ENCODE measurements at places on chromosomes 16 and 17.

- DNase-seq: no peak
Observed at GRCh38 chr16:10947211-10947787, 2.9 kb downstream of the CLEC16A start.

- no peak for DNase-seq
Observed at GRCh38 chr16:53964145-53964790, 260.3 kb downstream of the FTO start.

GRCh38 chr16:23514381-23515152 lies 4.3 kb upstream of the GGA2 start:
- no peak for DNase-seq

DNA sequence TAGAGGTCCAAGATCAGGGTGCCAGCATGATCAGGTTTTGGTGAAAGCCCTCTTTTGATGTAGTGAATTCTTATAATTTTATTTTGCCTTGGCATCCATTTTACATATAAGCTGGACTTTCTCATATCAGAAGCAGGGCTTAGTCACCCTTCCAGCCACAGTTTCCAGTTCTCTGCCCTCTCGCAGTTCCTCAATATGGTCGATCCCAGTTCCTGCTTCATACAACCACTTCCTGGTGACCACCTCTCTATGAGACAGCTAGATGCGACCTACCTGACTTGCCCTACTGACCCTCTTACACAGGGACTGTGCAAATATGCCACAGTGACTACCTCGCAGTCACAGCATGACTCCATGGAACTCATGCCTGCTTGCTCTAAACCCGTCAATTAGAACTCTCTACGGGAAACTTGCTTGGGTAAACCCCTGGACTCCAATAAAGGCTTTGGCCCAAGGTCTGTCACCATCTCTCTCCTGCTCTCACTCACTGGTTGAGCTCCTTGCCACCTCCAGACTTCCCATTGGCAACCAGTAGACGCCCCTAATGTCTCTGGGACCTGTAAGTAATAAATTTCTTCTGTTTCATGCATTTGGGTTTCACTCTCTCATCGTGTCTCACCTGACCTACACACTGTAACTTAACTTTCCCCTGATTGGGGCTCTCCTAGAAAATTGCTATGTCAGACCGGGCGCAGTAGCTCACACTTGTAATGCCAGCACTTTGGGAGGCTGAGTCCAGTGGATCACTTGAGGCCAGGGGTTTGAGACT lies 21.4 kb downstream of the CD300LG start:
- DNase-seq: no peak

- no peak for DNase-seq
Observed at GRCh38 chr16:29667755-29668154, 4.7 kb downstream of the SPN start.

GRCh38 chr16:51989637-51990230 lies 557.2 kb downstream of the TOX3 start:
- no peak for DNase-seq

DNA sequence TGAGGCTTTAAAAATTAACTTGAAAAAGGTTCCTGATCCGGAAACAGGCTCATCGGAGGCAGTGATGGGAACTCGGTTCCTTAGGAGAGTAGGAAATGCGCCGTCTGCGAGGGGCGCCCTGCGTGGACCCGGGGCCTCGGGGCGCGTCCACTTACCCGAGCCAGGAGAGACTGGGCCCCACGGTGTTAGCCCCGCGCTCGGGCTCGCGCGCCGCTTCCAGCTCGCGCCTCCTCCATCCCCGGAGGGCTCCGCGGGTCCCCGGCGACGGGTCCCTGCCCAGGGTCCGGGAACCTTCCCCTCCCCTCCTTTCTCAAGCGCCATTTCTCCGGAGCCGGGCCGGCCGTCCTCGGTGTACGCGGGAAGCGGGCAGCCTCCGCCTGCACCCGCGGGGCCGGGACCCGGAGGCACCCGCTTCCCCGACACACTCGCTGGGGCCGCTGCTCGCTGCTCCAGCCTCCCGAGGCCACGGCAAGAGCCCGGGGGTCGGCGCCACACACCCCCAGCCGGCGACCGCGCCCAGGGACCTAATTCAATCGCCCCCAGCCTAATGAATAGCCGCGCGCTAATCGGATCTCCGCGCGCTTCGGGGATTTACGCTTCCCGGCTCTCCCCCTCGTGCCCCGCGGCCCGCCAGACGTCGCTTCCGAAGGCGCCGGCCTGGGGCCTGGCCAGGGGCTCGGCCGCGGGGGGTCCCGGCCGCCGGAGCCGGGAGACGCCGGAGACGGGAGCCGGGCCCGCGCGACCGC lies 2.2 kb upstream of the BAHCC1 start:
- DNase-seq: peak; percentile 52

- no peak for DNase-seq
Observed at GRCh38 chr16:751152-752006, 9.2 kb upstream of the MSLN start.

DNA sequence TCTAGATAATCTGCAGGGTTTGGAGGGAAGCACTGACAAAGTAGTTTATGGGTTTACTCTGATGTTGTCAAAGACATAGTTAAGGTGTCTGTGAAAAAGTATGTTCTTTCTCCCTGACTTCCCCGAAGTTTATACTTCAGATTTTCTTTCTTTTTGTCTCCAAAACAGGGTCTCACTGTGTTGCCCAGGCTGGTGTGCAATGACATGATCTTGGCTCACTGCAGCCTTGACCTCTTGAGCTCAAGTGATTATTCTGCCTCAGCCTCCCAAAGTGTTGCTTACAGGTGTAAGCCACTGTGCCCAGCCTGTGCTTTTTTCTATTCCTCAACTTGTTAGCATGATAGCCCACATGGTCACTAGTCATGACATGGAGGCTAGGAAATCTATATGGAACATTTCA lies 20.9 kb downstream of the SF3B3 start:
- no peak for DNase-seq

DNA sequence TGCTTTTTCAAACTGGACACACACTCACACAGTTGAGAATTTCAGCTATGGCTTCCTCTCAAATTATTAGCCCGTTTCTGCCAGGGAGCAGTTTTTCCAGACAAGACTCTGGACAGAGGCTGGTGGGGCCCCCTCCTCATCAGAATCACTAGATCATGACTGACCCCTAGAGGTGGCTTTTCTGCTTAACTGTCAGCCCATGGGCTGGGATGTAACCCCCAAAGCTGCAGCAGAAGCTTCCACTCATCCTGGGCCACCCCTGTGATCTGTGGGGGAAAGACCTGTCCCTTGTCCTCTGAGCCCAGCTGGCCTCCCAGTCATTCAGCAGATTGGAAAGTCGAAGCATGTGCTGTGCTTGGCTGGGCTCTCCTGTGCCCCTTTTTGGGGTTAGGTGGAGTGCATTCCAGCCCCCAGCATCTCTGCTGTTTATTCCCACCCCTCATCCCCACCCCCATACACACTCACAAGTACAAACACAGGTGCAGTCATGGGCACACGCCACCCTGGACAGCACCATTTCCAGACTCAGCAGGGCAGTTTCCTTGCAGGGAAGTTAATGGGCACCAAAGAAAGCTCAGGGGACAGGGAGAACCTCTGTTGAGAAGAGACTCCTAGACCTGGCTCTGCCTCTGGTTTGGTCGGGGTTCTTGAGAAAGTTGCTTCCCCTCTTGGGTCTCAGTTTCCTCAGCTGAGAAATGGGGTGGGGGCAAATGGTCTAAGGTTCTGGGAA lies 77.6 kb upstream of the RBL2 start:
- DNase-seq: no peak

DNA sequence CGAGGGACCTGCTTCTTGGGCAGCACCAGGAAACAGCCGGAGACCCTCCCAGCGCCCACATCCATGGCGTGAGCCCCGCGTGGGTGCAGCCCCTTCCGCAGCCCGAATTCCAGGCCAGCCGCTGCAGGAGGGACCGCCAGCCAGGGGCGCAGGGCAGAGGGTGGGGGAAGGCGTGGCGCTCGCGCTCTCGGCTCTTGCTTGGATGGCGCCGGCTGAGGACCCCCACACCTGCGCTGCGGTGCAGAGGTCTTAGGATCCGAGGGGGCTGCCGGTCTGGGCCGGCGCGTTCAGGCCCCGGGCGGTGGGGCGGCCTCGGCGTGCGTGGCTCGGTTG lies 28.8 kb downstream of the ACTG1 start:
- no peak for DNase-seq

GRCh38 chr17:22692066-22692805 lies 999.9 kb downstream of the KCNJ18 start:
- no peak for DNase-seq

GRCh38 chr16:13913374-13914292 lies 6.3 kb upstream of the ERCC4 start:
- DNase-seq: no peak

- no peak for DNase-seq
Observed at GRCh38 chr16:23902034-23902747, 66.4 kb downstream of the PRKCB start.

- DNase-seq: peak; percentile 16
Observed at GRCh38 chr16:46929378-46930332, 43.8 kb downstream of the DNAJA2 start.

GRCh38 chr16:3131755-3132377 lies 3.0 kb upstream of the ZNF213 start:
- DNase-seq: peak; percentile 57

DNA sequence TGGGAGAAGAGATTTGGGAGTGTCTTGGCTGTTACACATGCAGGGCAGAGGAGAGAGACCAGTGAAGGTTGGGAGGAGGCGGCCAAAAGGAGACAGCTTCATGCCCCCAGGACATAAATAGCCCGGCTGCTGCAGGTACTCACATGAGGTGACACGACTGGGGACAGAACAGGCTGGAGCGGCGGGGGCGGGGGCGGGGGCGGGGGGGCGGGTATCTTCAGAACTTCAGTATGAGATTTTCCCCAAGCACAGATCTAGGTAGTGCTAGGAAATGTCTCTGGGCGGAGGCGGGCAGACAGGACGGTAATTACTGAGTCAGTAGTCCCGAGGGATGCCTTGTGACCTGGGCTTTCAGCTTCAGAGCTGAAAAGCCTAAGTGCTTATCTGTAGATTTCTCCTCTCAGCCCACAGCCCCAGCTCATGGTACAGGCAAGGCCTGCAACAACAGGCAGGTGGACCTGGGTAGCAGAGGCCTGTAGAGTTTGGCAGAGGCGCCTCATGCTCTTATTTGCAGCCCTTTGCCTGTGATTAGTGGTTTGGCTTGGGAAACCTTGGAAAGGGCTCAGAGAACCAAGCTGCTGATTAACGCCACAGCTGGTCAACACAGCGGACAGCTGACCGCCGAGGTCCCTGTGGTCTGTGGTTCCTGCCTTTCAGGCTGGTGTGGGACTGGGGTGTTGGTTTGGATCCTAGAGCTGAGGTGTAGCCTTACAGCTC lies 24.5 kb downstream of the UNK start:
- DNase-seq: no peak

DNA sequence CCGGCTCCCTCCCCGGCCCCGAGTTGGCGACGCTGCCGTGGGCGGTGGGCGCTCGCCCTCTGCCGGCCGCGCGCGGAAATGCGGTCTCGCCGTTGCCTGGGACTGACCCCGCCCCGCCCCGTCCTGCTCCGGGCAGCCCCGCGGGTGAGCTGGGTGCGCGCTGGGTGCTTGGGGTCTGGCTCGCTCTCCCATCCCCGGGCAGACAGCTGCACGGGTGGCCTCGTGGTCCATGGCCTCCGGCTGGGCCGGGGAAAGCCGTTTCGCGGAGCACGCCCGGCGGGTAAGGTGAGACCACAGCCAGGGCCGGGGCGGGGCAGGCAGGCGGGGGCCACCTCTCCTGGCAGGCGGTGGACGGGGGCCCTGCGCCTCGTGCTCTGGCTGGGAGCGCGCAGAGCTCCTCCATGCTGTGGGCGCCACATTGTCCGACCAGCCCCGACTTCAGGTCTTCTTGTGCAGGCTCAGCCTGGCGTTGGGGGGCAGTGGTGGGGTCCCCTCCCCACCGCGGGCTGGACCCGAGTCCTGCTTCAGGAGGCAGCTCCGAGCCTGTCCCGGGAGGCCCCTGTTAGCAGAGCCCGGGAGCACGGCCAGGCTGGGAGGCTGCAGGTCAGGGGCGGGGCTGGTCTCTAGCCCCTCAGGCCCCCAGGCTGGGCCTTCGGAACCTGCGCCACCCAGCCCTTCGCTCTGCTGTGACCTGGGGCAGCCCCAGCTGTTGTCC lies 7.0 kb upstream of the C1QTNF8 start:
- peak; percentile 33 for DNase-seq

- DNase-seq: no peak
Observed at GRCh38 chr16:60655514-60656153, 1380.6 kb downstream of the CDH8 start.

- DNase-seq: no peak
Observed at GRCh38 chr16:55900616-55901393, 25.6 kb upstream of the CES5A start.

DNA sequence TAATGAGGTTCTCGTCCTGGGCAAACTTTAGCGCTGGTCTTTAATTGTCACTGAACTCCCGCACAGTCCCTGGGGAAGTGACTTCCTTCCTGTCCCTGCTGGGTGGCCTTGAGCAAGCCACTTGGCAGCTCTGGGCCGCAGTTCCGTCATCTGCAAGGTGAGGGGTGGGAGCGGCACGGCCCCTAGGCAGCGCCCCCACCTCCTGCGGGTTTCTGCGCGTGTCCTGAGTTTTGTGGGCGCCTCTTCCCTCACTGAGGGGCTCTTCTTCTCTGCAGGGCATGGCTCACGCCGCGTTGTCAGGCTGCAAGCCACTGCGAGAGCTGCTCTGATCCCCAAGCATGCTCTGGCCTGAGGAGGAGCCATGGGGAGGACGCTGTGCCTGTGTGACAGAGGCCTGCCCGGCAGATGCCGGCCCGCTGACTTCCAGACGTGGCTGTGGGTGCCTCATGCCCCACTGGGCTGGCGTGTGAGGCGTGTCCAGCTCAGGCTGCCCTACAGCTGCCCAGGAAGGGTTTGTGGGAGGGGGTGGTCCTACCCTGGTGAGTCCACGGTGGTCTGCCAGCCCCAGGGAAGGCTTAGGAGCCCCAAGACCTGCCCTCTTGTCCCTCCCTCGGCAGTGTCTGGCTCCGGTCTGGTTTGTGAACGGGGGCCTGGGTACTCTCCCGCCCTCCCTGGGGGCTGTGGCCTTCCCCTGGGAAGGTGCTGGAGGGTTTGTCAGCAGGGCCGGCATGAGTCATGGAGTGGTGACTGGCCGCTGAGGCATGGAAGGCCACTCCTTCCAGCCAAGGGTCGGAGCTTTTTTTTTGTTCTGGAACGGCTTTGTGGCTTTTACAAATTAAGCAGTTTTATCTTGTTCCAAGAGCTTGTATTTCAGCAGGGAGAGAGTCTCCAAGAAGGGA lies 182.0 kb downstream of the SEC14L1 start:
- no peak for DNase-seq

DNA sequence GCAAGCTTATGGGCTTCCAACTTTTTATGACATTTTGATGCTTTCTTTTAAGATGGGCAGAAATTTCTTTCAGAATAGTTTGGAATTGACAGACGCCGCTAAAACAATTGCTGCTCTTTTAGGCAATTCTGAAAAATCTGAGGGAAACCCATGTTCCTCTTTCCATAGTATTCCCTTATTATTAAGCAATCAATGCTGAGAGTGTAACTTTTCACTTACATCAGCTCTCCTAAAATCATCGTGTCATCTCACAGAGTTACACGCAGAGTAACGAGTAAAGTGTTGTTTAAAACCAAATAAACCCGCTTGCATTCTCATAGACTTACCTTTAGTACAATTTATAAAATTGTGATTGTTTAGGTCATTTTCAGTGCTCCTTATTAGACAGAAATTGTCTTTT lies 150.6 kb downstream of the MAF start:
- DNase-seq: no peak

- DNase-seq: no peak
Observed at GRCh38 chr16:53960050-53960812, 256.3 kb downstream of the FTO start.

- no peak for DNase-seq
Observed at GRCh38 chr16:58730724-58731370, 3.3 kb downstream of the GOT2 start.

GRCh38 chr17:76926237-76926866 lies 58.1 kb downstream of the MGAT5B start:
- no peak for DNase-seq

GRCh38 chr17:61822326-61823285 lies 40.7 kb downstream of the BRIP1 start:
- DNase-seq: no peak

All from NCI-H146 (cell line).